ENCODE measurements at places on chromosomes 12 and 14.
A peak's percentile ranks its signal among the peaks of the same experiment; 100 is the strongest.

- DNase-seq = no peak
Observed at GRCh38 chr12:96876966-96877365, 30.1 kb upstream of the NEDD1 start.

GRCh38 chr12:116196226-116196625, 81.3 kb downstream of the MED13L start:
- no peak for DNase-seq

GRCh38 chr12:67414011-67414715, 145.0 kb downstream of the CAND1 start:
- no peak for DNase-seq

- DNase-seq = no peak
Observed at GRCh38 chr14:63286071-63286470, 32.7 kb downstream of the GPHB5 start.

GRCh38 chr14:22786685-22787084, 20.2 kb downstream of the OXA1L start:
- DNase-seq = no peak

- no peak for DNase-seq
Observed at GRCh38 chr14:23351681-23352505, 794 bp downstream of the SLC22A17 start.

GRCh38 chr14:31828946-31829868, 247.9 kb upstream of the ARHGAP5 start:
- DNase-seq = no peak

GRCh38 chr14:61342932-61343331, 21.6 kb downstream of the PRKCH start:
- DNase-seq = no peak

DNA sequence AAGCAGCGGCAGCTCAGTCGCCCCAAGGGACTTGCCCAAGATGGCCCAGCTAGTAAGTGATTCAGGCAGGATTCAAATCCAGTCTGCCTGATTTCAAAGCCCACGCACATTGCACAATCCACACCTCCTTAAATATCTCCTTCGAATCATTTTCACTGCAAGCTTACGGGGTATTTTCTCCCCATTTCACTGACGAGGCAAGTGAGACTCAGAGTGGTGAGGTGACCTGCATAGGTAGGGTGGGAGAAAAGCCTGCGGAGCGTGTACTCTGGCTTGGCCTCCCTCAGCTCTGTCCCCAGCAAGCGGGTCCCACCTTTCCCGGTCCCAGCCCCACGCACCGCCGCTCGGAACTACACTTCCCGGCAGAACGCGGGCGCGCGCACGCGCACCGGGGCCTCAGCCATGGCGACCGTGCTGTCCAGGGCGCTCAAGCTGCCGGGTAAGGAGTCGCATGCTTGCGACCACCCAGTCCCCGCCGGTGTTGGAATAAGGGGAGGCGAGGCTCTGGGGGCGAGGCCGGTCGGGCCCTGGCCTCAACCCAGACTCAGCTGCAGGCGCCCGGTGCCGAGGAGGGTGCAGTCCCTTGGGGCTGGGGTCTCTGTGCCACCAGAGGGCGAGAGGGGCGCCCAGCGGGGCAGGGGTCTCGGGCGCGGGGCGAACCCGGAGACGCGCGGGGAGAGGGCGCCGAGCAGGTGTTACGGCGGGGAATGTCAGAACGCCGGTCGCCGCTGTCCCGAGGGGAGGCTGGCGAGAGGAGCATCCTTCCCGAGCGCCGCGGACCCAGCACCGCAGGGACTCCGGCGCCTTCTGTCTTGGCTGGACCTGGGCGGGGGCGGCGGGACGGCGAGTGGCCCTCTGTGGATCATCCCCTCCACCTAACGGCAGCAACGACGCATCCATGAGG, at the start of gene FAM234B:
Gene FAM234B (plus strand): TSS at position 380 of the 904 bp plus-strand sequence. CDS start 23 bp downstream, at position 403.
- DNase-seq = no peak

- DNase-seq = no peak
Observed at GRCh38 chr12:70418101-70418500, 52.0 kb downstream of the KCNMB4 start.

DNA sequence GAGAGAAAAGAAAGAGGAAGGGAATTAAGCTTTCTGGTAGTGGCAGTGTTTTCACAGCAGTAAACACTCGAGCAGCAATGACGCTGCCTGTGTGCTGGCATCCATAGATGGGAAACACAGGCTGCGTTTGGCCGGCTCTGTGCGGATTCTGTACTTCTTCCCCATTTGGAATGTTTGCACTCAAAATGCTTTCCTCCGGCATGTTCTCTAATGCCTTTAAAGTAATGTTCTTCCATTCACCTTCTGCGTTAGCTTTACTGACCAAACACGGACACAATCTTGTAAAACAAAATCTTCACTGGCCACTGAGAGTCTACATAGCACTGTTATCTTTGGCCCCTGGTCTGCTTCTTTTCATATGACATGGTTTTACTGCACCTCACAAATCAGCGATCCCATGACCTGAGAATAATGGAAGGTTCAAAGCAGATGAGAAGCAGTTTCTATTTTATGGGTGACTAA, 31.4 kb downstream of the DCP1B start:
- DNase-seq = no peak

GRCh38 chr12:12890543-12891079, 751 bp upstream of the GPRC5A start:
- no peak for DNase-seq

GRCh38 chr12:94148739-94149118, 352 bp downstream of the PLXNC1 start:
- DNase-seq = no peak

GRCh38 chr12:57754411-57755193, at the start of gene MARCHF9:
Gene MARCHF9 (plus strand): TSS chr12:57755103. CDS start chr12:57755529, 426 bp downstream.
- no peak for DNase-seq

GRCh38 chr14:87325741-87326140, 667.2 kb downstream of the GALC start:
- no peak for DNase-seq

- no peak for DNase-seq
Observed at GRCh38 chr12:66217342-66217917, 28.4 kb downstream of the IRAK3 start.

GRCh38 chr14:61644834-61645233, 50.5 kb upstream of the HIF1A start:
- DNase-seq = no peak

- no peak for DNase-seq
Observed at GRCh38 chr14:36975834-36976233, 196.6 kb downstream of the SLC25A21 start.

- no peak for DNase-seq
Observed at GRCh38 chr14:104081261-104081835, 4.2 kb upstream of the ASPG start.

DNA sequence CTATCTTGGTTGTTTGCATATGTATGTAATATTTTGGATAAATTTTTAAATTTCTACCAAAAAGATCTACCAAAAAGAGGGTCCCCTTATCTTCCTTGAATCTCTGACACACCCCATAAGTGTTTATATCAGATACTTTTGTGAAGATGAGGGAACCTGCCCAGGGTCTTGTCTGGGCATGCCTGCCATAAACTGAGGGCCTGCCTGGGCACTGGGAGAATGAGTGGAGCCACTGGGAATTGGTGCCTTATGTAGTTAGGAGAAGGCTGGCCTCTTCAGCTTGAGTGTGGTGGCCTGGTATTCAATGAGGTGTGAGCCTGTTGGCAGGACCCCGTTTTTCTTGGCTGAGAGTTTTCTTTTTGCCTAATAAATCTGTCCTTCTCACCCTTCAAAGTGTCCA, 46.5 kb downstream of the OR9K2 start:
- DNase-seq = no peak

DNA sequence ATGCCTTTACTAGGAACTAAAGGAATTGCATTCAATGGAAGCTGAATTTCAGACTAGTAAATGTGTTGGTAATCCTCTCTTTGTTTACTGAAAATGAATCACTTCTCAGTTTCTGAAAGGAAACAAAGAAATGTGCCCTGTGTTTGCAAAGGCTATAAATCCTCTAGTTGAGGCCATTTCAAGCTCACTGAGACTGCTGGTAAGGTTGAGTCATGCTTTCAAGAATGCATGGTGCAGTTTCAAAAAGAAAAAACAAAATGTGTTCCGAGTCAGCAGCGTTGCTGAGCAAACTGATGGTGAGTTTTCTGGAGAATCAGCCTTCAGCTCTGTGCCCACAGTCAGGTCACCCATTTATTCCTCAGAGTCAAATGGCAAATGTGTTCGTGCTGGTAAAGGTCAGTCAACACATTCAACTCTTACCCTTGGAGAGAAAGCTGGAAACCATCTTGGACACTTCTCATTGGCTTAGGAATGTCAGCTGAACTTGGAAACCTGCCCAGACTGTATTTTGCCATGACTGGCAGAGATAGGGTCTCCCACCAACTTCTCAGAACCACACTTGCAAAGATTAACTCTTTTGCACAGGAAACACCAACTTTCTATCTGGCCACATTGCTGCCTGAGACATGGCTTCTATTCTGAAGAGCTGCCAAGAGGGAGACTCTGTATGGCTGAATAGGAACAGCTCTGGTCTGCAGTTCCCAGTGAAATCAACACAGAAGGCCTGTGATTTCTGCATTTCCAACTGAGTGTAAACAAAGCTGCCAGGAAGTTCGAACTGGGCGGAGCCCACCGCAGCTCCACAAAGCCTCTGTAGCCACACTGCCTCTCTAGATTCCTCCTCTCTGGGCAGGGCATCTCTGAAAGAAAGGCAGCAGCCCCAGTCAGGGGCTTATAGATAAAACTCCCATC, 484.4 kb downstream of the ATP23 start:
- peak; percentile 94 for DNase-seq

- no peak for DNase-seq
Observed at GRCh38 chr12:123251403-123252076, 18.3 kb downstream of the MTRFR start.

DNA sequence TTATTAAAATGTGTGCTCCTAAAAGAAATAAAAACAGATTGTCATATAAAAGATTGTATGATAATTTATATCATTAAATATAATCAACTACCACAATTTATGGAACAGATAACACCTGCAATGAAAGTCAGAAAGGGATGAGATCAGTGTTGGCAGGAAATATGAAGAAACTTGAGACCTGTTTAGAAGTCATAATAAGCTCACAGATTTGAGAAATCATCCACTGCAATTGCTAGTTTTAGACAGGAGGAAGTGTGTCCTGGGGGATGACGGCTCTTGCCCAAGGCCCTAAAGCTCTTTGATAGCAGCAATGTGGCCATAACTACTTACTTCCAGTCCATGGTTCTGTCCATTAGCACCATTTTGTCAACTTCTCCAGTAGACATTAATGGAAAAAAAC, 122.8 kb upstream of the SOX5 start:
- no peak for DNase-seq

GRCh38 chr12:54195737-54196347, 7.1 kb upstream of the SMUG1 start:
- no peak for DNase-seq

GRCh38 chr14:91256661-91257060, 12.2 kb upstream of the GPR68 start:
- no peak for DNase-seq

All from GM04503 (cell line).